Activated CD8-positive, alpha-beta memory T cell treated with anti-CD3 and anti-CD28 coated beads for 4 hours (primary cell): ENCODE measurements at places on chromosomes 11 and 22.

- DNase-seq: no peak
These were observed 78.9 kb downstream of the PPFIBP2 start for GRCh38 chr11:7592711-7593110.

DNA sequence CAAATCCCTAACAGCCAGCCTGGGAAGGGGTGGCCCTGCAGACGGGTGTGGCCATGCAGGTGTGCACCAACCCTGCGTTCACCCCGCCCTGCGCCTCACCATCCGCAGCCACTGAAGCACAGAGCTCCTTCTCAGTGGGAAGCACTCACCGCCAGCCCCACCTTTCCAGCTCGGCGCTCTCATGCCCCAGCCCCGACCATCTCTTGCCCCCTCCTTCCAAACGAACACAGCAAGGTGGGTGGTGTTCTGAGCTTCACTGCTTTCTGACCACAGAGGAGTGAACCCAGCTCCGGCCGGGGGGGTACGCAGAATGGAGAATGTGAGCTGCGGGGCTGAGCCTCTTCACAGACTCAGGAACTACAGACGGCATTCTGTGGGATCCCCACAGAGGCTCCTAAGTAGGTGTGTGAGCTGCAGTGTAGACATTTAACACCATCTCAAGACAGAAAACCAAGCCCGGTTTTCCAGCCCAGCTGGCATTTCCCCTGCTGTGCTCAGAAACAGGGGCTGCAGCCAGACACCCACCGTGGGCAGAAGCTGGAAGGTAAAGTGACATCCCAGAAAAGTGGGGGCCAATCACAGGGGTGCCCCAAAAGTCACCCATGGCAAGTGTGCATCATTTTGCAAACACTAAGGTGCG is 88.4 kb upstream of the RTL6 start:
- DNase-seq: no peak

DNA sequence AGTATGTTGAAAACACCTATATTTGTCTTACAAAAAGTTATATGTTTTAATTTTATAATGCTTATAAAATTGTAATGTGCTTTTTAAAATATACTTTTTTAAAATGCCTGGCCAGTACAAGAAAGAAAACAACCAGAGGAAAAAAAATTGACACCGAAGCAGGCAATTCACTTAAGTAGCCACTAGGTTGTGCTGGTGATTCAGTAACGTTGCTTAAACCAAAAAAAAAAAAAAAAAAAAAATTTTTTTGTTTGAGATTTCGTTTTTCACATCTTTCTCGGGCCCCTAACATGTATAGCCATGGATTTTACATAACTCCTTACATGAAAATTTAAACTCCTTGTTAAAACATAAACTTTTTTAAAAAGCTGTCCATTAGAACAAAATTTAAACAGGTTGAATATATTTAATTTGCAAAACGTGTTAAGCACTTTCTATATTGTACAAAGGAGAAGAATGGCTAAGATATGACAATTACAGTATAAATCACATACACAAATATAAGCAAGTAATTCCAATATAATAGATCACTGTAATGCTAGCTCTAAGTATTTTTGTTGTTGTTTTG is 9.2 kb downstream of the OR8B4 start:
- no peak for DNase-seq

DNA sequence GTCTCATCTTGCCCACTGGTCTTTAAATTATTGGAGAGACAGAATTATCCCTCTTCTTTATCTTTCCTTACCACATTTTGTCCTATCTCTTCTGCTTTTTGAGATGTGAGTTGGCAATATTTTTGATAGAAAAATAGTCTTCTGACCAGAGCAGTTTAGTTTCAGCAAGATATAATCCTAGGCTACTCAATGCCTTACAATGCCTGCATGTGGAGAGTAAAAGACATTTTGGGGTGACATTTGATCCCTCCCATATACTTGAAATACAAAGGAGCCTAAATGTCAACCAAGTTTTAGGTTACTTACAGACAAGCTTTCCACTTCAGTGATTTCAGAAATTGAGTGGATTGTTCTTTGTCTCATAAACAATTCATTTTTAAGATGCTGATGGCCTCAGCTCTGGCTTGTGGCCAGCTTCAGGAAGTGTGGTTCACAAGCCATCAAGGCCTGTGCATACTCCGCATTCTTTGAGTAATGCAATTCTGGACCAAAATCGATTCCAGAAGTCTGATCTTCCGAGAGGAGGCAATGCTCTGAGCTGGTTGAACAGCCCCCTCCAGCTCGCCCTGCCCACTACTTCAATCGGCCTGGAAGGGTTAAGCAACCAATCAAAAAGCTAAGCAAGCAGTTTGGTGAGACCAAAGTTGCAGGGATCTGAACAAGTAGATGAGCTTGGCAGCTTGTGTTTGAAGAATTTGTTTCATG is 274.4 kb downstream of the BLID start:
- DNase-seq: no peak

DNA sequence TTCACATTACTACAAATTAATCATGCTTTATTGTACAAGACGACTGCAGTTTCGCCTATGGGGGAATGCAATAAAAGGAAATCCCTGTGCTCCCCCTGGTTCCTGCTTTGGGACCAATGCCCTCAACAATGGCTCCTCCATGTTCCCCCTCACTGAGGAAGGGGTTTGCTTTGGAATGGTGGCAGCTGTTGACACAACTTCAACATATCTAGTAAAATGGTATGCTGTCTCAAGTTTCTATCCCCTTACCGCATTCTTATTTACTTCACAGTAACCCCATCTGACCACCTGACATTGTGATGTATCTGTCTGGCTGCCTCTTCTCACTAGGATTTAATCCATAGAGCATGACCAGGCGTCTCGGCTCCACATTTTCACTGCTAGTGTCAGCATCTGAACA is 48.8 kb downstream of the PIWIL3 start:
- DNase-seq: no peak

DNA sequence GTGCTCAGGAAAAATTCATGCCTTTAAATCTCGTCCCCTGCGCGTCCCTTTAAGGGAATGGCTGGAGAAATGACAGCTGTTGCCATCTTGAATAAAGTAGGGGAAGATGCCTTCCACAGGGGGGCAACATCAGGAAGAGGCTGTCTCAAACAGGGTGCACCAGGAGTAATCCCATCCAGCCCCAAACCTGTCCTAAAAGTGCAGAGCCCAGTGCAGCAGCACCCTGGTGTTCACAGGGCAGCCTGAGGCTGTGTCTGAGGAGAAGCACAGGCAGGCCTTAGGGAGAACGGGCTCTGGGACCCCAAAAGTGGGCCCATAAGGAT is 10.8 kb upstream of the C11orf96 start:
- DNase-seq: no peak

DNA sequence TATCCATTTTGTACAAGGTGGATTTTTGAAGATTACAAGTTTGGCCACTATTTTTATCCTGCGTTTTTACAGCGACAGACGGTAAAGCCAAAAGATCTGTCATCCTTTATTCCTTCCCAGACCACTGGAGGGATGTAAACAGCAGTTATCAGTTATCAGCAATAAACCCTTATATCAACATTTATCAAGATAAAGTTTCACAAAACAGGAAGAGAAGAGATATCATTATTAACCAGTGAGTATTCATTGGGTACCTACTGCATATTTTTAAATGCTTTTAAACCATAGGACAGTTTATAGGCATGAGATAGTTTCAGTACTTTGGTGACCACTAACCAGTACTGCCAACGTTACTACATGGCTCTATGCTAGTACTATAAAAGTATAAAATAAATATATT is 5.9 kb upstream of the REXO2 start:
- no peak for DNase-seq
